ENCODE measurements at places on chromosomes 7 and 10. TPM values are rescaled to one million over a fixed set of nuclear protein-coding genes. Genes with fewer than 3 reads are reported as not detected.

- H3K27ac ChIP-seq = no peak overlapping the region
- H3K4me1 ChIP-seq = no peaks in the 10 kb centered on the region
- DNase-seq = no peak
- no peaks in the 10 kb centered on the region for H3K36me3 ChIP-seq
- no peaks in the 10 kb centered on the region for H3K27me3 ChIP-seq
These were observed 267.2 kb upstream of the LRGUK start for GRCh38 chr7:133859871-133860450.

DNA sequence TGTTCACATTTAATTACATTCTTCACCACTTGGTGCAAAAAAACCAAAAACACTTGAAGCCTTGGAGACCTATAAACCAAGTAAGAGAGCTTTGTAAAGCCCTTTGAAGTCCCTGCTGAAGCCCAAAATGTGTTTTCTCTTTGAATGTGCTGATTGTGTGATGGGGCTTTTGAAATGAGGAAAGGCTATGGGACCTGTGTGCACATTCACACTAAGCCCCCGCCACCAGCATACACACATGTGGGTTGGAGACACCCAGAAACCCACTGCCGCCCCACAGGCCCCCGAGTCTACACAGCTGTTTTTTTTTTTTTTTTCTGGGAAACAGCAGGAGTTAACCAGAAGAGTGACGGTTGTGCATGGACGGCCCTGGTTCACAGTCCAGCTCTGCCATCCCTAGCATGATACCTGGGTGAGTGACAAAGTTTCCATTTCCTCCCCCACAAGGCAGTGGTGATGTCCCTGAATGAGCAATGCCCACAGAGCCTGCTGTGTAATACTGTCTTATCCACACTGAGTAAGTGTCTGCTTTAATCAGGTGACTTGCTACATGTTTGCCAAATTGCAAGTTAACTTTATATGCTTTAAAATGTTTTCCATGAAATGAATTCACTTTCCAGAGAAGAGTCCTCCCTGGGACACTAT is 154.6 kb upstream of the GDF10 start:
- no peaks in the 10 kb centered on the region for H3K36me3 ChIP-seq
- peaks cover 2% of the 10 kb centered on the region for H3K27me3 ChIP-seq
- no peak overlapping the region for H3K27ac ChIP-seq

GRCh38 chr7:99734987-99735386 is at the start of gene CYP3A7:
Gene CYP3A7, minus strand, starts transcription at chr7:99735196. Its CDS starts 103 bp downstream, at chr7:99735093.
- H3K4me3 ChIP-seq = no peak within 1 kb of the TSS
- no peak for DNase-seq
- peaks cover 3% of the 10 kb centered on the region for H3K36me3 ChIP-seq
- H3K4me1 ChIP-seq = no peaks in the 10 kb centered on the region
- H3K27me3 ChIP-seq = no peaks in the 10 kb centered on the region
- H3K27ac ChIP-seq = no peak within 1 kb of the TSS

- no peaks in the 10 kb centered on the region for H3K4me1 ChIP-seq
- no peak for DNase-seq
- no peak overlapping the region for H3K4me3 ChIP-seq
- H3K27me3 ChIP-seq = no peaks in the 10 kb centered on the region
- H3K36me3 ChIP-seq = no peaks in the 10 kb centered on the region
These were observed 37.5 kb downstream of the AKR1C8 start for GRCh38 chr10:5147255-5147980.

- H3K4me1 ChIP-seq = peaks cover 7% of the 10 kb centered on the region
- peaks cover 57% of the 10 kb centered on the region for H3K27me3 ChIP-seq
- H3K27ac ChIP-seq = no peak overlapping the region
- H3K36me3 ChIP-seq = no peaks in the 10 kb centered on the region
- no peak for DNase-seq
These were observed 96.6 kb downstream of the SNX10 start for GRCh38 chr7:26388256-26388655.

- no peaks in the 10 kb centered on the region for H3K27me3 ChIP-seq
- peaks cover 20% of the 10 kb centered on the region for H3K4me1 ChIP-seq
- no peaks in the 10 kb centered on the region for H3K36me3 ChIP-seq
- DNase-seq = no peak
- H3K4me3 ChIP-seq = no peak overlapping the region
- peak overlapping the region; percentile 9 for H3K27ac ChIP-seq
These were observed 41.2 kb upstream of the AGR3 start for GRCh38 chr7:16923019-16923418.

- H3K27ac ChIP-seq = no peak overlapping the region
- H3K4me3 ChIP-seq = no peak overlapping the region
- no peaks in the 10 kb centered on the region for H3K4me1 ChIP-seq
- H3K27me3 ChIP-seq = no peaks in the 10 kb centered on the region
- DNase-seq = no peak
These were observed 45.7 kb downstream of the PITRM1 start for GRCh38 chr10:3126741-3127346.

- H3K4me1 ChIP-seq = no peaks in the 10 kb centered on the region
- H3K36me3 ChIP-seq = no peaks in the 10 kb centered on the region
- no peak overlapping the region for H3K27ac ChIP-seq
- no peaks in the 10 kb centered on the region for H3K27me3 ChIP-seq
These were observed 639.6 kb upstream of the FOXK1 start for GRCh38 chr7:4042402-4043045.

DNA sequence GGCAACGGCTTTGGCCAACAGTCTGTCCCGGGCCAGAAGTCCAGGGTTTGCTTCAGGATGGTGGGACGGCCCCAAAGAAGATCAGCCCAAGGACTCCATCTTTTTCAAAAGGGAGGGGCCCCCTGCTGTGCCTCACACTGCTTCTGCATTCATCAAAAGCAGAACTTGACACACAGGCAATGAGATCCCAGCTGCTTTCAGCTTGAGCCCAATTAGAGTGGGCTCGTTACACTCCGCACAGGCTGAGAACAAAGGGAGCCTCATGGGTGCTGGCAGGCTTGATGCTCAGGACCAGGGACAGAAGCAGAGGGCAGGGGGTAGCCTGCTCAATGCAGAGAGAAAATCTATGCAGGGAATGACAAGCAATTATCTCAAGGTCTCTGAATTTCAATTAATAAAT is 45.5 kb downstream of the VOPP1 start:
- peaks cover 22% of the 10 kb centered on the region for H3K4me1 ChIP-seq
- no peak overlapping the region for H3K4me3 ChIP-seq
- H3K27me3 ChIP-seq = no peaks in the 10 kb centered on the region
- H3K27ac ChIP-seq = no peak overlapping the region

DNA sequence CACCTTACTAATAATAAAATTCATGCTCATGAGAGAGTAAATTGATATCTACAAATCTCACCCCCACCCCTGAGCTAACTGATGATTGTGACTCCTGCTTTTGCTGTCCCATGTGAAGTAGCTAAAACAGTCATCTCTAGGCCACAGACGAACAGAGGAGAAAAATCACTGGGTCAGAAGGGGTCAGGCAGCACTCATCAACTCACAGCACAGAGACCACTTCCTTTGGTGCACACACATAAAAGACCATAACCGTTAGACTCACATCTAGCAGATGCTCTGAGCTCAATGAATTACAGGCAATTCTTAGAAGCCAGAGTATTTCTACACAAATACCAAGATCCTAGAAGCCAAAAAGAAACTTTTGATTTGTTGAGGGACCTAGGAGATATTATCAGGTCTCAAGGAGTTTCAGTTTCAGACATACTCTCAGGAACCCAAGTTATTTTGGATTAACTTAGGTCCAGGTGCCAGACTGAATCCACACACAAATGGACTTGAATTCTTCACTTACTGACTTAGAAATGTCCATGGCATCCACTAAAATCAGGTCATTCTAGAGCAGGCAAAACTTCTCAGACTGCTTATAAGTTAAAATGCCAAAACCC is 65.0 kb upstream of the TES start:
- peaks cover 2% of the 10 kb centered on the region for H3K27me3 ChIP-seq
- DNase-seq = peak; percentile 53
- peaks cover 9% of the 10 kb centered on the region for H3K36me3 ChIP-seq
- peak overlapping the region; percentile 72 for H3K27ac ChIP-seq
- H3K4me1 ChIP-seq = peaks cover 52% of the 10 kb centered on the region
- H3K4me3 ChIP-seq = peak overlapping the region; percentile 19

DNA sequence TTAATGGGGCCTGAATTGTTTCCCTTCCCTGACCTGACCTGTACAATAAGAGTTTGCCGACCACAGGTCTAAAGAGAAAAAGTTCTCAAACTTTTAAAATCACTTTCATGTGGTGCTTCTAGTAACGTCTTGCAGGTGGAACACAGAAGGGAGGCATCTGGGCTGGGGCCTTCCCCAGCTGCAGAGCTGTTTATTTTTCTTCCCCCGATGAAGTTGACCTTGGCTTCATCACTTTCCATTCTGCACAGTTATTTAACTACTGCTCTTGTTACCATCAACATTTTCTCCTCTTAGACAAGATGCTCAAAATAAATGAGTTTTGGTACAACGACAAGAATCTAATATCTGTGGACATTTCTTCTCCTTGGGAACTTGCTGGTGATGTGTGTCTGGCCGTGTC is 181.7 kb downstream of the HERPUD2 start:
- H3K4me3 ChIP-seq = no peak overlapping the region
- no peak overlapping the region for H3K27ac ChIP-seq
- no peak for DNase-seq
- H3K36me3 ChIP-seq = no peaks in the 10 kb centered on the region
- peaks cover 19% of the 10 kb centered on the region for H3K27me3 ChIP-seq

GRCh38 chr10:25393621-25394020 is 218.8 kb downstream of the GPR158 start:
- DNase-seq = no peak
- no peak overlapping the region for H3K27ac ChIP-seq
- no peaks in the 10 kb centered on the region for H3K36me3 ChIP-seq
- H3K4me1 ChIP-seq = no peaks in the 10 kb centered on the region
- H3K4me3 ChIP-seq = no peak overlapping the region

GRCh38 chr7:143040209-143040715 is 11.9 kb upstream of the OR6V1 start:
- DNase-seq = no peak
- H3K27ac ChIP-seq = no peak overlapping the region
- H3K4me1 ChIP-seq = no peaks in the 10 kb centered on the region
- H3K27me3 ChIP-seq = peaks cover 9% of the 10 kb centered on the region

- peaks cover 2% of the 10 kb centered on the region for H3K4me1 ChIP-seq
- H3K27ac ChIP-seq = no peak overlapping the region
- no peaks in the 10 kb centered on the region for H3K36me3 ChIP-seq
- H3K4me3 ChIP-seq = no peak overlapping the region
These were observed 1.8 kb downstream of the MLXIPL start for GRCh38 chr7:73622527-73622908.

DNA sequence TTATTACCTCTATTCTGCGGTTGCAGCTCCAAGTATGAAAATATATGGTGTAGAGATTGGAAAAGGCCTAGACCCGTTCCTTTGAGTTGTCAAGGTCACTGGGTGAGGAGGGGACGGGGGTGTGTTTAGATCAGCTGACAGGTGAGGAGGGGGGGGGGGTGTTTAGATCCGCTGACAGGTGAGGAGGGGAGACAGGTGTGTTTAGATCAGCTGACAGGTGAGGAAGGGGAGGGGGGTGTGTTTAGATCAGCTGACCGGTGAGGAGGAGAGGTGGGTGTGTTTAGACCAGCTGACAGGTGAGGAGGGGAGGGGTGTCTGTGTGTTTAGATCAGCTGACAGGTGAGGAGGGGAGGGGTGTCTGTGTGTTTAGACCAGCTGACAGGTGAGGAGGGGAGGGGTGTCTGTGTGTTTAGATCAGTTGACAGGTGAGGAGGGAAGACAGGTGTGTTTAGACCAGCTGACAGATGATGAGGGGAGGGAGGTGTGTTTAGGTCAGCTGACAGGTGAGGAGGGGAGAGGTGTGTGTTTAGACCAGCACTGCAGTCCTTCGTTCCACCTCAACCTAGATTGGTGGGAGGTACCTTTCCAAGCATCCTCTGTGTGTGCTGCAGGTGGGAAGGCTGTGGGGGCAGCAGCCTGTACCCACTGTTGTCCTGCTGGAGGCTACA is 655.0 kb upstream of the ADARB2 start:
- no peaks in the 10 kb centered on the region for H3K27me3 ChIP-seq
- H3K36me3 ChIP-seq = no peaks in the 10 kb centered on the region
- DNase-seq = no peak
- H3K4me1 ChIP-seq = no peaks in the 10 kb centered on the region
- no peak overlapping the region for H3K27ac ChIP-seq

DNA sequence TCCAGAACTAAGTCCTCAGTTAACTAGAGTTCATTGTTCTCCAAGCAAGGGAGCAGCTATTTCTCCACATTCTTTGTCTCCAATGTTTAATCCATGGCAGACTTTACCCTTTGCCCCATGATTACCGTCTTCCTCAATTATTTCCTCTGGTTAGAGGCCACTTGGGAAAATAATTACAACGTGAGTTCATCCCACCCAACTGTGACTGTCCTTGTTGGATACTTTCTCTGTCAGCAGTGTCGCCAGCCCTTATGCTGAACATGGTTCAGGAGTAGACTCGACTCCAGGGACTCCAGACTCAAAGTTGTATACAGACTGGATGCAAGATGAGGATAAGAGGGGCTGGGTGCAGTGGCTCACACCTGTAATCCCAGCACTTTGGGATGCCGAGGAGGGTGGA is 17.1 kb upstream of the SEPHS1 start:
- H3K27me3 ChIP-seq = no peaks in the 10 kb centered on the region
- no peak for DNase-seq
- H3K4me1 ChIP-seq = no peaks in the 10 kb centered on the region
- no peak overlapping the region for H3K27ac ChIP-seq

GRCh38 chr10:53886325-53887300 is 914.4 kb downstream of the PCDH15 start:
- no peaks in the 10 kb centered on the region for H3K4me1 ChIP-seq
- no peaks in the 10 kb centered on the region for H3K27me3 ChIP-seq
- DNase-seq = no peak
- no peak overlapping the region for H3K27ac ChIP-seq

DNA sequence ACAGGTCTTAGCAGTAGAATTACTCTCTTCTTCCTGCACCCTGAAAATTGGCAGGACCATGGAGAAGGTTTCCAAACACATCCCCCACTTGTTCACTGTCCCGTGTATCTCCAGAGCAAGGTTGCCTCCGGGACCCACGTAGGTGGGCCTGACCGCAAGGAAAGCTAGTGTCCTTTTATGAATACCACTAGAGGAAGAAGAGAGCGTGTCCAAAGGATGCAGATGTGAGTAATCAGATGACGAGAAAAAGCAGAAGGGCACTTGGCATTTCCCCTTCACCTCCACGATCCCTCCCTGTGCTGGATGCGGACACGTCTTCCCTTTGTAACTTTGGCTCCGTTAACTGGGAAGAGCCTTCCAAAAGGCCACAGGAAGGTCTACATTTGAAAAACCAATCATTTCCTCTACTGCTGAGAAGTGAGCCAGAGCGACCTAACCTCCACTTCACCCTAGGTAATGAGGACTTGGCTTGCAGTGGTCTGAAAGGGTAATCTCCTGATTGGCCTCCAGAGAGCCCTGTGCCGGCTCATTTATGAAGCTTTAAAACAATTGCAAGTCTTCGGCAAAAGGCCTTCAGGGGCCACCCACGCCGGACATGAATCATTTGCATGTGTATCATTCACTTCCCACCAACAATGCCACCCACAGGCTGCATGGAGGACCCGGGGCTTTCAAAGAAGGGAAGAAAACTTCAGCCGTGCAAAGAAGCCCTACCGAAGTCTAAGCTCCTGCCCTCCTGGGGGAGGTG is 55.4 kb downstream of the LYZL1 start:
- DNase-seq = no peak
- no peaks in the 10 kb centered on the region for H3K36me3 ChIP-seq
- H3K27ac ChIP-seq = no peak overlapping the region

CNTNAP2 gene
- total RNA-seq = not detected

LIPK gene
- not detected for total RNA-seq

SMO gene
- total RNA-seq = not detected

RAMP3 gene
- total RNA-seq = not detected

TIMM23B gene
- total RNA-seq = 13.0 TPM

CRHR2 gene
- not detected for total RNA-seq

TRPV5 gene
- total RNA-seq = not detected

WASHC2C gene
- total RNA-seq = 40.9 TPM

PTPRN2 gene
- 4.7 TPM for total RNA-seq

GBX1 gene
- not detected for total RNA-seq

All from activated CD4-positive, alpha-beta memory T cell treated with anti-CD3 and anti-CD28 coated beads, Interleukin-2, amount 10 ng/mL, durations not matched to agents 7 days and 5 days (primary cell).